ENCODE measurements at places on chromosomes 7 and 10.
A peak's percentile ranks its signal among the peaks of the same experiment; 100 is the strongest.

- DNase-seq, result no peak
Measured at GRCh38 chr7:11127988-11128387, 154.3 kb downstream of the PHF14 start.

DNA sequence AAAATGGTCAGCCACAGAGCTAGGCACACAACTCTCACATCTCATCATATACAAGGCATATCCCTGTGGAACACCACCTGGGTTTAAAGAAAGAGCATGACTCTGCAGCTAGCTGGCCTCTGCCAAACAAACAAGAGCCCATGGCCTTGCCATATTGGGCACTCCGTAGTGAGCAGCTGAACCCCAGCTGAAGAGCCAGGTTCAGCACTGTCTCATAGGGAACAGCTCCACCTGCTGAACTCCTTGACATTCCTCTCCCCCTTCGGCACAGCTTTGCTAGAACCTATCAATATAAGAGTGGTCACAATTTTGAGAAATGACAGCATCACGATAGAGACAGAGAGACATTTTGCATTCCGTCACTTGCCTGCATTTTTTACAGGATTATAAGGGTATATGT is 20.0 kb downstream of the SORCS1 start:
- no peak for DNase-seq

DNA sequence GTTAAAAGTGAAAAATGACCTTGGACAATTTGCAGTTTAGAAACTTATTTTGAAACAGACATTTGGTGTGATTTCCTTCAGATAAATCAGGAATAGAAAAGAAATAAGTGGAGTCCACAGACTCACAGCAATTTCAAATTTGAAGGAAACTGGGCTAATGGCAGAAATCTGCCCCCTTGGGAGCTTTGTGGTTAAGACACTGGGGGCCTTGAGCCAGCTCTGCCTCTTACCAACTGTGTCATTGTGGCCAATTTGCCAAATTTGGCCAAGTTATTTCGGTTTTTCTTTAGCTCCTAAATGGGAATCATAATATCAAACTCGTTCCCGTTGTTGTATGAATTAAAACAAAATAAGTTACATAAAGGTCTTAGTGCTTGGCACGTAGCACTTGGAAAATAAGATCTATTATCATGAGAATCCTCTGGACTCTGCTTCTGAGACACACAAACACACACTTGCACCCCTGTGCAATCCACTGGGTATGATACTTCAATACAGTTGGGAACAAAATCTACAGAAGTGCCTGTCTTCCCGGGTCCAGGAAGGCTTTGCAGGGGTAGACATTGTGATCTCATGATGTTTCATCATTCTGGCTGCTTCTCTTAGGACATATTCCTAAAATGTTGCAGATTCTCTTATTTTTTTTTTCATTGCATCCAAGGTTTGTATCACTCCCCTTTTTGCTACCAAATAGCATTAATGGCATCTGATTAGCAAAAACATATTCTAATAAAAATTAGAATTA is 4.9 kb downstream of the ARMC3 start:
- DNase-seq, result no peak

DNA sequence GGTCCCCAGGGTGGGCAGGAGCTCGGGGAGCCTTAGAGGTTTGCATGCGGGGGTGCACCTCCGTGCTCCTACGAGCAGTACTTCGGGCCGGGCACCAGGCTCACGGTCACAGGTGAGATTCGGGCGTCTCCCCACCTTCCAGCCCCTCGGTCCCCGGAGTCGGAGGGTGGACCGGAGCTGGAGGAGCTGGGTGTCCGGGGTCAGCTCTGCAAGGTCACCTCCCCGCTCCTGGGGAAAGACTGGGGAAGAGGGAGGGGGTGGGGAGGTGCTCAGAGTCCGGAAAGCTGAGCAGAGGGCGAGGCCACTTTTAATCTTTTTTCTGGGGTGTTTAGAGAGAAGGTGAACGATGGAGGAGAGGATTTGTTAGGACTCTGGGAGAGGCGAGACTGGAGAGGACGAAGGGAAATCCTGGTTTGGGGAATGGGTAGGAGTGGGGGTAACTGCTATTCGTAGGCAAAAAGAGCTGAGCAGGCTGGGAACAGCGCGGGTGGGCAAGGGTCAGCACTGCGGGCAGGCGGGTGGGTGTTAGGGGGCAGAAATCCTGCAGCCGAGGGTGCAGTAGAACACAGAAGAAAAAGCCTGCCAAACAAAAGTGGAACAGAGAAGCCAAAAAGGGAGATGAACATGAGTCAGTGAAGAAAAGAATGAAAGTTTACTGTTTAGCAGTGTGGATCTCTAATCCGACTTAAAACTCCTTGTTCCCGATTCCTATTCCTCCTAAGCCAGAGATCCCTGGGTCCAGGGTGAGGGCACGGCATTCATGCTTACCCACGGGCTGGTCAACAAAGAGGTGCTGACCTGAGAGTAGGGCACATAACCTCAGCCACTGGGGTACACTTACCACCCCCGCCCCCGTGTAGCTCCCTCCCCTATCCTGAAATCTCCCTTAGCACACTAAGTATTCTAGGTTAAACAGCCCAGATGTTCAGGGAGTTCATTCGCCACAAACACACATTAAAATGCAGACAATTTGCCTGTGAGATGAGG is 26.9 kb downstream of the PRSS2 start:
- no peak for DNase-seq

DNA sequence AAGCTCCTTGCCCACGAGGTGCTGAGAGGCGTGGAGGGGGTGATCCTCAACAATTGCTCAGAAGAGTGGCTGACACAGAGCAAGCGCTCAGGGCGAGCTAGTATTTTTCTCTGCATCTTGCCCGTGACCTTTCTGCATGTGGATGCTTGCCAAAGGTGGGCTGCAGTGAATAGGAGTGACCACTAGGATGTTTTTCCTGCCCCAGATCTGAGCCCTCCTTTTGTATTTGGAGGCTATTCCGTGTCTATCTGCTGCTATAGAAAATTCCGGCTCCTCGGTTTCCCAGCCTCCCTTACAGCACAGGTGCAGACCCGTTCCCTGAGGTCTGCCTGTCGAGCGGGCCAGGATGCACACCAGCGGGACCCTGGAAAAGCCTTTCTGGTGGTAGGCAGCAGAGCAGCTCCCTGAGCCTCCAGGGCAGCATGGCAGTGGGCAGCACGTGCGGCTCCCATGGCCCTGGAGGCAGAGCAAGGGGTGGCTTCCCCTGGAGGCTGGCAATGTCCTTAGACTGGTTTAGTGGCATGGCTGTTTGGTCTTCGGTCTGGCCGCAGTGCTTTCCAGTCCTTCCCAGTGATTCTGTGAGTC is 145.1 kb upstream of the PCBD1 start:
- DNase-seq, result no peak

DNA sequence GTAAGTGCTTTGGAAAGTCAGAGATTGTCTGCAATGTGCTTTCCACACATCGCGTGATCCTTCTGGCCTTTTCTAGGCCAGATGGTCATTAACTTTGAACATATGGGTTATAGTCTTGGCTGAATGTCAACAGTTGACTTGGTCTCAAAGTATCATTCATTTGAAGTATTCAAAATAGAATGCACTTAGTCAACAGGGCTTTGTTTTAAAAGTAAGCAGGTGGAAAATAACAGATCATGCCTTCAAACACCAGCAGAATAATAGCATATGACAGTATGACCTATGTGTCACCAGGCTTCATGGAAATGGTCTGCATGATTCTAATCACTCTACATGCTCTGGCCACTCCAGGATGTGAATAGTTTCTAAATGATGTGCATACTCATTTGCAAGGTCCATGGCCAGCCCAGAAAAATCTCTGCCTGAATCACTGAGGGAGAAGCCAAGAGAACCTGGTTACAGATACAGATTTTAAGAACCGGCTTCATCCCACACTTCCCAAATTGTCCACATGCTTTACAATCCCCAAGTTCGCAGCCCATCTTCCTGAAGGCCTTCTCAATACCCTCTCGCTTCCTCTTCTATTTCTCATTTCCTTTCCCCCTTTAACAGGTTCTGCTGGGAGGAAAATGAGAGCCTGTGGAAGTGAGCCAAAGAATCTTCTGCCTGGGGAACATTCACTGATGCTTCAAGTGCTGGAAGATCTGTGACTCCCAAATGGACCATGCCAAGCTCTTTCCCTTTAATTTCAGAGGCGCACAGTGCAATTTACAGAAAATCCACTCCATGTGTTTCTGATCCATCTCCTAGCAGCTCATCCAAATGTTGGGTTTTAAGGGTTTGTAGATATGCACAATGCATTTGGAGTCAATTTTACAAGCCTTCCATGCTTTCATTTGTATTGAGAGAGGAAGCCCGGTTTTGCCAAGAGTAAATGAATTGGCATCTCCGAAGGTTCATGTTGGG is 122.8 kb upstream of the GDF10 start:
- no peak for DNase-seq

- no peak for DNase-seq
Measured at GRCh38 chr10:95531994-95532399, 29.2 kb downstream of the SORBS1 start.

- DNase-seq, result peak; percentile 19
Measured at GRCh38 chr7:39453743-39454355, 112.4 kb upstream of the YAE1 start.

DNA sequence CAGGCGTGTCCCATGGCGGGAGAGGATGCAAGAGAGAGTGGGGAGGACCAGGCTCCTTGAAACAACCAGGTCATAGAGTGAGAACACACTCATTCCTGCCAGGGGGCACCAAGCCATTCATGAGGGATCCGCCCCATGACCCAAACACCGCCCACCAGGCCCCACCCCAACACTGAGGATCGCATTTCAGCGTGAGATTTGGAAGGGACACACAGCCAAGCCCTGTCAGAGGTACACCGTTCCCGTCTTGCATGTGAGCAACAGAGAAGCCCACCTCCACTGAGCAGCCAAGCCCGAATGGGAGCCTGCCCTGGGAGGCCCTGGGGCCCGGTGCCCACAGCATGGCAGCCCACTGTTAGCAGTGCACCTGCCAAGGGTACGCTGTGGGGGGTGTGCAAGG is 7.9 kb upstream of the ARPC1B start:
- no peak for DNase-seq

DNA sequence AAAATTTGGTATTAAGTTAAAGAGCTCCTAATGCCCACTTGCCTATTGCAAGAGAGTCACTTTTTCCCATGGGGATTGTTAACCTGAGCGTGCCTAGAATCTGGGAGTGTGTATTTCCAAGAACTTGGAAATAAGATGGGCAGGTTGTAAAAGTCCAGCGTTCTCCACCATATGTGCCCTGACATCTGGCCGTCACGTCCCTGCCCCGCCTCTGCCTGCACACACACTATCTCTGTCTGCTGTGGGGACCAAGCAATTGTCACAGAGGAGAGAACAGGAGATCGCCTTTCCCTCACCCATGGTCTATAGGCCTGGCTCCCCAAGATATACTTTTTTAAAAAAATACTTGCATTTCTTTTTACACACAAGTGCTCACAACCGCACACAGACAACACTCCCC is 396.5 kb upstream of the PFKP start:
- no peak for DNase-seq

DNA sequence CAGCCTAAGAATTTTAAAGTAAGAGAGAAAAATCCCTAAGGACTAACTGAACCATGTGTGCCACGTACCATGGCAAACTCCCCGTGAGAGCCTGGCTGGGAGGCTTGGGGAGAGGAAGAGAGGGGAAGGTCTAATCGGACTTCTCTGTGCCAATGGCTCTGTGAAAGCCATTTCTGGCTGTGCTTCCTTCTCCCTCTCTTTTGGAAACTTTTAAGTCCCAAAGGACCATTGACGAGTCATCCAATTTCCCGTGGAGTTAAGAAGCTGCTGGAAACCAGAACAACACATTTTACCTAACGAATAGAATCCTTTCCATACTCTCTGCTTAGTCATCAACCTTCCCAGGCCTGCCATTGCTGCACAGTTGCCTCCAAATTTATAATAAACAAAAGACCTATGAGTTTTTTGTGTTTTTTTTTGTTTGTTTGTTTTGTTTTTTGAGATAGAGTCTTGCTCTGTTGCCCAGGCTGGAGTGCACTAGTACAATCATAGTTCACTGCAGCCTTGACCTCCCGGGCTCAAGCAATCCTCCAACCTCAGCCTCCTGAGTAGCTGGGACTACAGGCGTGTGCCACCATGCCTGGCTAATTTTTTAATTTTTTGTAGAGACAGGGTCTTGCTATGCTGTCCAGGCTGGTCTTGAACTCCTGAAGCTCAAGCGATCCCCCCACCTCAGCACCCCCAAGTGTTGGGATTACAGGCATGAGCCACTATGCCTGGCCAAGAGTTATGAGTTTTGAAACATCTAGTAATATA is 13.2 kb downstream of the LAMB1 start:
- no peak for DNase-seq

DNA sequence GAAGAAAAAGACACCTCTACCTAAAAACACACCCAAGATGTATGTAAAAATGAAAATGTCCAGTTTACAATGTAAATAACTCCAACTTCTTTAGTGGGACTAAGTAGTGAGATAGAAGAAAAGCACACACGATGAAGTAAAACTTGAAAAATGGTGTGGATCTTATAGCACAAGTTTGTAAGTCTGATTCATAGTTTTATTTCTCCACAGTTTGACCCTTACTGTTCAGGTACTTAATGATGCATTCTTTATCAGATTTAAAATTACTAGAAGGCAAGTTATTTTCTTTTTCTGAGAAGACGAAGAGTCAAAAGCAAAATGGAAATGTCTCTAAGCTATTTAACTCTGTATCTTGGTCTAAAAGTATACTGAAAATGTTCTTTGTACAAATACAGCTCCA is 6.1 kb downstream of the NAMPT start:
- no peak for DNase-seq

DNA sequence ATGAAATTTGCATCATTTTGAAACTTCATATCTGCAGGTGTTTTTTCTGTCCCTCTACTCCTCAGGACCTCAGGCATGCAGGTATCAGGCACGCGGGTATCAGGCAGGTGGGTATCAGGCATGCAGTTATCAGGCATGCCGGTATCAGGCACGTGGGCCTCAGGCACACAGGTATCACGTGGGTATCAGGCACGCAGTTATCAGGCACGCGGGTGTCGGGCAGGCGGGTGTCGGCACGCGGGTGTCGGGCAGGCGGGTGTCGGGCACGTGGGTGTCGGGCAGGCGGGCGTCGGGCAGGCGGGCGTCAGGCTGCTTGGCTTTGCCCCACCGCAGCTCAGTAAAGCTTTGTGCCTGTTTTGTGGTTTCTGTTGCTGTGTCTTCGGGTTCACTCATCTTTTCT is 8.7 kb downstream of the SPRN start:
- no peak for DNase-seq
